ENCODE measurements at places on chromosomes 6 and 20. TPM values are rescaled to one million over a fixed set of nuclear protein-coding genes. Genes with fewer than 3 reads are reported as not detected.

- no peaks in the 10 kb centered on the region for H3K36me3 ChIP-seq
- no peak overlapping the region for H3K4me3 ChIP-seq
- H3K27ac ChIP-seq = no peak overlapping the region
- H3K4me1 ChIP-seq = no peaks in the 10 kb centered on the region
- H3K27me3 ChIP-seq = no peaks in the 10 kb centered on the region
- no peak for DNase-seq
These were observed 57.2 kb upstream of the ANKEF1 start for GRCh38 chr20:9977629-9978028.

GRCh38 chr6:139846538-139847456, 472.3 kb upstream of the CITED2 start:
- H3K27ac ChIP-seq = peak overlapping the region; percentile 31
- DNase-seq = no peak
- H3K36me3 ChIP-seq = no peaks in the 10 kb centered on the region

DNA sequence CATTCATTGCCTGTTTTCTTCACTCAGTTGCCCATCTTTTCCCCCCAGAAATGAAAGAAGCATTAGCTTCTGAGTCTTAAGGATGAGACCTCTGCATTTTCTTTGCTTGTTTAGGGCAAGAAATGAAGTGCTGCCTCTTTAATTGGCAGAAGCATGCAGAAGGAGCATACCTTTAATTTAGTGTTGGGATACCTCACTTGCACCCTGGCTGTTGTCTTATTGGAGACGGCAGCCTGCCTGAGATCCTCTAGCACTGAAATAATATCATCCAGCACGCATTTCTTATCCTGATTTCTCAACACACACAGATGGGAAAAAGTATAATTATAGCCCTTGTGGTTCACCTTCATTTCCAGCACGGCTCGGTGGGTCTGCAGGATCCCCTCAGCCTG, 43.1 kb downstream of the PTCHD4 start:
- no peak for DNase-seq
- no peak overlapping the region for H3K27ac ChIP-seq
- no peaks in the 10 kb centered on the region for H3K36me3 ChIP-seq

DNA sequence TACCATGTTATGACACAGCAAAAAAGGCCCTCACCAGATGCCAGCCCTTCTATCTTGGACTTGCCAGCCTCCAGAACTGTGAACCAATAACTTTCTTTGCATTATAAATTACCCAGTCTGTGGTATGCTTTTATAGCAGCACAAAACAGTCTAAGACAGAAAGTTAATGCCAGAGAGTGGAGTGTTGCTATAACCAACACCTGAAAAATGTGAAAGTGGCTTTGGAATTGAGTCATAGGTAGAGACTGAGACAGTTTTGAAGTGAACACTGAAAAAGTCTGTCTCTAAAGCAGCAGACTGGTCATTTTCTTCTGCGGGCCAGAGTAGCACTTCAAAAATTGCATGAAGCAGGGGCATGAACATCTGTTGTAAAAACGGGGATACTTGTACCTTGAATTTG, 28.0 kb upstream of the ASIP start:
- H3K4me3 ChIP-seq = no peak overlapping the region
- no peaks in the 10 kb centered on the region for H3K27me3 ChIP-seq
- H3K4me1 ChIP-seq = peaks cover 17% of the 10 kb centered on the region
- no peak overlapping the region for H3K27ac ChIP-seq
- no peaks in the 10 kb centered on the region for H3K36me3 ChIP-seq

- H3K27me3 ChIP-seq = no peaks in the 10 kb centered on the region
- H3K4me3 ChIP-seq = peak overlapping the region; percentile 60
- H3K4me1 ChIP-seq = peaks cover 56% of the 10 kb centered on the region
- H3K36me3 ChIP-seq = no peaks in the 10 kb centered on the region
- no peak for DNase-seq
- H3K27ac ChIP-seq = peak overlapping the region; percentile 97
These were observed 2.1 kb downstream of the SOX12 start for GRCh38 chr20:327186-328026.

- H3K4me3 ChIP-seq = peak overlapping the region; percentile 69
- no peaks in the 10 kb centered on the region for H3K36me3 ChIP-seq
- peaks cover 9% of the 10 kb centered on the region for H3K4me1 ChIP-seq
- H3K27ac ChIP-seq = no peak overlapping the region
- no peak for DNase-seq
- no peaks in the 10 kb centered on the region for H3K27me3 ChIP-seq
These were observed 686 bp downstream of the GINS1 start for GRCh38 chr20:25408170-25408547.

DNA sequence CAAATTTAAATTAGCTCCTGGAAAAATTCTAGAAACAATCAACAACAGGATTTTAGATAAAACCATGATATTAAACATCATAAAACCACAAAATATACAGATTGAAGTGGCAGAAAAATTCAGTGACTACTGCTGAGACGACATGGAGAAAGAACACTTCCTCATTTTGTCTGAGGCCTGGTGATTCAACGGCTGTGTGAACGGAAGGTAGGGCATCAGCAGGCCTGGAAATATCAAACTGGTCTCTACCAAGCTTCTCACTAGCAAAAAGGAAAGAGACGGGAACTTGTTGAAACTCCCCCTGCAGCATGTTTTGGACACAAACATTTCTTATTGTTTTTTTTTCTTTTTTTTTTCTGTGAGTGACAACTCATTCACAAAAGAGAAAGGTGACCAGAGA, 58.0 kb upstream of the AHI1 start:
- H3K4me1 ChIP-seq = no peaks in the 10 kb centered on the region
- H3K4me3 ChIP-seq = no peak overlapping the region
- no peak for DNase-seq
- no peak overlapping the region for H3K27ac ChIP-seq
- H3K36me3 ChIP-seq = no peaks in the 10 kb centered on the region

- H3K4me1 ChIP-seq = no peaks in the 10 kb centered on the region
- no peak for DNase-seq
- H3K27me3 ChIP-seq = peaks cover 11% of the 10 kb centered on the region
- no peak overlapping the region for H3K4me3 ChIP-seq
- no peak overlapping the region for H3K27ac ChIP-seq
These were observed 36.4 kb upstream of the SLC17A4 start for GRCh38 chr6:25717866-25718740.

GRCh38 chr20:19008497-19008896, 194.9 kb downstream of the SCP2D1 start:
- no peak overlapping the region for H3K4me3 ChIP-seq
- H3K27me3 ChIP-seq = no peaks in the 10 kb centered on the region
- H3K4me1 ChIP-seq = peaks cover 4% of the 10 kb centered on the region
- no peak overlapping the region for H3K27ac ChIP-seq
- no peak for DNase-seq
- H3K36me3 ChIP-seq = no peaks in the 10 kb centered on the region

DNA sequence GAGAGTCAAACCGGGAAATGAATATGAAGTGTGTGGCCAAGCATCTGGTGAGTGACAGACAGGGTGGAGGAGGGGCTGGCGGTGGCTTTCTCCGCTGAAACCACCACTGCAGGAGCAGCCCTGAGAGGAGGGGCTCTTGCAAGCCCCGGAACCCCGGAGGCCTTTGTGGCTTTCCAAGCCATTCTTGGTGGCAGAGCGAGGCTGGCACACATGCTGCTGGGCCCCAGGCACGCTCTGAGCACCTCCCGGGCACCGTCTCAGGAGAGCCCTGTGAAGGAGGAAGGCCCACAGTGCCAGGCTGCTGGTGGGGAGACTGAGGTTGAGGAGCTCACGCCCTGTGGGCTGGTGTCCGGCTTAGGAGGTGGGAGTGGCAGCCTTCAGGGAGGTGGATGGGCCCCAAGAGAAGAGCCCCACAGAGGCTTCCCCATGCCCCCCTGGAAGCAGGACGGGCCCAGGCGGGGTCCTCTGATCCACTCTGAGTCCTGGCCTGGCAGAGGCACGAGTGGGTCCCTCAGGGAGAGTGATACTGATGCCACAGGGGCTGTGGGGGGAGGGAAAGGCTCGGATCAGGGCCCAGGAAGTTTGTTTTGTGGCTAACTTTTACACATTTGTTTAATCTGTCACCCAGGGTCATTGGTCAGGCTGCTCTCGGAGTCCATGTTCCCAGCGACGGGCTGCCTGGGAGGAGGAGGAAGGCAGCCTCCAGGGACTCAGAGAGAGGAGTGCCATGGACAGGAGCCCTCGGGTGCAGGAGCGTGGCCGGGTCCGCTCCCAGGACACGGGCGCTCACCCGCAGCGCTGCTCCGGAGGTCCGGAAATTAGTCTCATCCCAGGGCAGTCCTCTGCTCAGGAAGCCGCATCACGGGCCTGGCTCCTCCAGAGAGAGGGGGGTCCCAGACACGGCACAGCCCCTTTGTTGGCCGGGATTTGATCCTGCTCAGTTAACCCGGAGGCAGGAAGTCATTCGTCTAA, 170.7 kb downstream of the ERMARD start:
- H3K27me3 ChIP-seq = peaks cover 39% of the 10 kb centered on the region
- no peaks in the 10 kb centered on the region for H3K4me1 ChIP-seq
- no peak for DNase-seq
- no peak overlapping the region for H3K4me3 ChIP-seq
- no peaks in the 10 kb centered on the region for H3K36me3 ChIP-seq

GRCh38 chr20:62156592-62157386, 13.2 kb downstream of the SS18L1 start:
- H3K4me3 ChIP-seq = no peak overlapping the region
- no peak overlapping the region for H3K27ac ChIP-seq
- peaks cover 18% of the 10 kb centered on the region for H3K4me1 ChIP-seq

DNA sequence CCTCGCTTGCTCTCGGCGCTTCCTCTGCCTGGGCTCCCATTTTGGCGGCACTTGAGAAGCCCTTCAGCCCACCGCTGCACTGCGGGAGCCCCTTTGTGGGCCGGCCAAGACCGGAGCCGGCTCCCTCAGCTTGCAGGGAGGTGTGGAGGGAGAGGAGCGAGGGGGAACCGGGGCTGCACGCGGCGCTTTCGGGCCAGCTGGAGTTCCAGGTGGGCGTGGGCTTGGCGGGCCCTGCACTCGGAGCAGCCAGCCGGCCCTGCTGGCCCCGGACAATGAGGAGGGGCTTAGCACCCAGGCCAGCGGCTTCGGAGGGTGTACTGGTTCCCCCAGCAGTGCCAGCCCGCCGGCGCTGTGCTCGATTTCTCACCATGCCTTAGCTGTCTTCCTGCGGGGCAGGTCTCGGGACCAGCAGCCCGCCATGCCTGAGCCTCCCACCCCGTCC, 10.2 kb upstream of the SRPK1 start:
- no peak overlapping the region for H3K4me3 ChIP-seq
- no peaks in the 10 kb centered on the region for H3K36me3 ChIP-seq
- H3K27ac ChIP-seq = no peak overlapping the region
- no peak for DNase-seq
- no peaks in the 10 kb centered on the region for H3K27me3 ChIP-seq

GRCh38 chr20:45373353-45374100, 4.6 kb downstream of the TP53TG5 start:
- peaks cover 9% of the 10 kb centered on the region for H3K36me3 ChIP-seq
- peak; percentile 97 for DNase-seq
- H3K27ac ChIP-seq = peak overlapping the region; percentile 87
- H3K4me3 ChIP-seq = peak overlapping the region; percentile 52

GRCh38 chr20:50980071-50980681, 21.6 kb downstream of the MOCS3 start:
- no peaks in the 10 kb centered on the region for H3K27me3 ChIP-seq
- H3K36me3 ChIP-seq = no peaks in the 10 kb centered on the region
- H3K27ac ChIP-seq = peak overlapping the region; percentile 27

DNA sequence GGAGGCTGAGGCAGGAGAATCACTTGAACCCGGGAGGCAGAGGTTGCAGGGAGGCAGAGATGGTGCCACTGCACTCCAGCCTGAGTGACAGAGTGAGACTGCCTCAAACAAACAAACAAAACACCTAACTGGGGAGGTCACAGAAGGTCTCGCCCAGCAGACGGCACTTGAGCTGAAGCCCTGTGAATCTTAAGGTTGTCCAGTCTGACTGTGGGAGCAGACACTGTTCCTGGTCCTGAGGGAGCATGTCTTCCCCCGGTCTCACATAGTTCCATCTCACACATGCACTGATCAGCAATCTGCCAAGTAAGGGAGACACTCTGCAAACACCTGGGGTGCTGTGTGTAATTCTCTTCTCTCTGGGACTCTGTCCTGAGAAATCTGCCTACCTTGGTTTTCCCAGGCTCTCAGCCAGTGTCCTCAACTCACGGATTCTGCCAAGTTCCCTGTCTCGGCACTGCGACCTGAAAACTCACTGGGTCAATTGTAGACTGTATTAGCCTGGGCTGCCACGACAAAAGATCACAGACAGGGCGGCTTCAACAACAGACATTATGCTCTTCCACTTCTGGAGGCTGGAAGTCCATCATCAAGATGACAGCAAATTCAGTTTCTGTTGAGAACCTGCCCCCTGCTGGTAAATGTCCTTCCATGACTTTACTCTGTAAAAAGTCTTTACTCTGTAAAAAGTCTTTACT, 94.3 kb downstream of the JPH2 start:
- H3K4me3 ChIP-seq = no peak overlapping the region
- DNase-seq = no peak
- no peak overlapping the region for H3K27ac ChIP-seq
- H3K27me3 ChIP-seq = no peaks in the 10 kb centered on the region

DNA sequence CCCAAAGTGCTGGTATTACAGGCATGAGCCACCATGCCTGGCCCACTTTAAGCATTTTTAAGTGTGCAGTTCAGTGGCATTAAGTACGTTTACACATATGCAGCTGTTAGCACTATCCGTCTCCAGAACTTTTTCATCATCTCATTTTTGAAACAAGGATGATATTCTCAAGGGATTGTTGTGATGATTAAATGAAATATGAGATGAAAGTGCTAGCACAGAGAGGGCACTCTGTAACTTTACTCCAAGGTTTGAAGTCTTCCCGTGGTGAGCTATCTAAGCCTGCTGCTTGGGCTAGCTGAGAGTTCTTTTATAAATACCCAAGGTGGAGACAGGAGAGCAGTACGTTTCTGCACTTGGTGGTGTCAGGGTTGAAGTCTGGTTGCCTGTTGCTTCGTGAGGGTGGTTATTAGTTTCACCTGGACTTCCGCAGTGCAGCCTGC, 6.6 kb downstream of the TM9SF4 start:
- H3K4me1 ChIP-seq = peaks cover 25% of the 10 kb centered on the region
- no peak for DNase-seq
- H3K27me3 ChIP-seq = no peaks in the 10 kb centered on the region
- H3K4me3 ChIP-seq = no peak overlapping the region

DNA sequence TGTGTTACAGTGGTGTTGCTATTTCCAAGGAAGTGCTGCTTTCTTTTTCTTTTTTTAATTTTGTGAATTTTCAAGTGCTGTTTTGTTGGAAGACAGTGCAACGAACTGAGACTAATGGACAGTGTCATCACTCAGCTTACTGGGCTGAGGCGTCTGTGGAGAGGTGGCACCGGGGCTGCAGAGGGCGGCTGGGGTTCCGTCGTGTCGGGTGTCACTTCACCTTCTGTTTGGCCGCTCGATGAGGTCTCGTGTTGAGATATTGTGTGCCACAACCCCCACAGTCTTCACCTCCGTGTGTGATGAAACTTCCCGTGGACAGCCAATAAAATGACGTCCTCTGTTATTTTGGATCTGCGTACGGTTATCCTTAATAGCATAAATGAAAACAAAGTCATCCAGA, 149.4 kb upstream of the SNX9 start:
- no peak overlapping the region for H3K4me3 ChIP-seq
- DNase-seq = no peak
- H3K4me1 ChIP-seq = peaks cover 28% of the 10 kb centered on the region
- no peaks in the 10 kb centered on the region for H3K27me3 ChIP-seq
- no peak overlapping the region for H3K27ac ChIP-seq

- no peaks in the 10 kb centered on the region for H3K36me3 ChIP-seq
- H3K4me1 ChIP-seq = peaks cover 11% of the 10 kb centered on the region
- H3K27me3 ChIP-seq = no peaks in the 10 kb centered on the region
- no peak for DNase-seq
These were observed 391.0 kb upstream of the SOX4 start for GRCh38 chr6:21202521-21202920.

The TMEM181 gene
- total RNA-seq = 27.3 TPM

The SPTLC3 gene
- total RNA-seq = 12.5 TPM

The SLC17A1 gene
- total RNA-seq = not detected

The LRRC73 gene
- 1.4 TPM for total RNA-seq

The TBXT gene
- total RNA-seq = not detected

The SDC4 gene
- 177 TPM for total RNA-seq

The NRSN1 gene
- total RNA-seq = 0.26 TPM

The PNRC1 gene
- 339 TPM for total RNA-seq
